ENCODE measurements at places on chromosomes 16 and 17.

DNA sequence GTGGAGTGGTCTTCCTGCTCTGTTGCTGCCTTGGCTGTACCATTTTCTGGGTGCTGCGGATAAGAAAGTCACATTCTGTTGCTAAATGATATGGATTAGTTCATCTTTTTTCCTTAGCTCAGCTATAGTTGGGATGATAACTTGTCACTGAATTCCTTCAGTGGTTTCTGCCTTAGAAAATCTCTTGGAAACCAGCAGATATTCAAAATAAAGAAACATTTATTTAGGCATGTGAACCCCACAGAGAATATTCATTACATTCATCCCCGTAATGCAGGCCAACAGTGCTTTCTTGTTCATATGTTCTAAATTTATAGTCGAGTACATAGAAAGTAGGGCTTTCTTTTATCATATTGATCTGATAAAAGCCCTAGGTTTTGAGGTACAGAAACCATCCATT lies 151.3 kb downstream of the CYB561 start:
- DNase-seq: no peak

DNA sequence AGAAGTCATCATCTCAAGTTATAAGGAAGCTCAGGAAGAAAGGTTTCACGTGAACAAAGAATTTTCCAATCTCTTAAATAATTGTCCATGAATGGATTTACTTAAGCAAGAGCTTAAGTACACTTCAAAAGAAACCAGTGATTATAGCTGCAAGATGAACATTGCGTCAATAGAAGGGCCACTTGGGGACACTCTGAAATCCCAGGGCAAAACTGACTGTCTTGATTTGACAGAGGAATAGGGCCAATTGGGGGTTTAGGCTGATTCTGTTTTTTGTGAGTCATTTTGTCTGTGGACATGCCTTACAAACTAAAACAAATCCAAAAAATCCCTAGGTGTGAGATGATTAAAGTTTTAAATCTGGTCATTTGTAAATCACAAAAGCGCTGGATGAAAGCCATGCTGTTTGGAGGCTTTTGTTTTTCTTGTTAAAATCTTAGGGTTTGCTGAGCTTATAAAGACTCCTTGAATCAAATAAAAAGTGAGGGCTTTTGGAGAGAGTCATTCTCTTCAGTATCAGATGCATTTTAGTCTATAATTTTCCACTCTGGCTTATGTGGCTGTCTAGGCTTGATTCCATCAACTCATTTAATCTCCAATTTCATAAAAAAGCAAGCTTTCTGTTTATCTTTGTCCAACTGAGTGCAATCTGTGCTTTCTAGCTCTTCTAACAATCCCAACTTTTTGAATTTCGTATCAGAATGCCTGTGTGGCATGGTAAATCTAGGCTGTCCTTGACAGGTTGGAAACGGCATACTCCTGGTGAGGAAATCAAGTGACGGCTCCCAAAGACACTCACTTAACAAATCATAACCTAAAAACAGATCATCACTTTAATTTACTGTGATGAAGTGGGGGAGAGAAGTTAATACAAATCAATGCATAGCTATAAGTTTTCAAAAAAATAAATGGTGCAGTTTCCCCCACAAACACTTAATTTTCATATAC lies 98.2 kb upstream of the SOX9 start:
- no peak for DNase-seq

DNA sequence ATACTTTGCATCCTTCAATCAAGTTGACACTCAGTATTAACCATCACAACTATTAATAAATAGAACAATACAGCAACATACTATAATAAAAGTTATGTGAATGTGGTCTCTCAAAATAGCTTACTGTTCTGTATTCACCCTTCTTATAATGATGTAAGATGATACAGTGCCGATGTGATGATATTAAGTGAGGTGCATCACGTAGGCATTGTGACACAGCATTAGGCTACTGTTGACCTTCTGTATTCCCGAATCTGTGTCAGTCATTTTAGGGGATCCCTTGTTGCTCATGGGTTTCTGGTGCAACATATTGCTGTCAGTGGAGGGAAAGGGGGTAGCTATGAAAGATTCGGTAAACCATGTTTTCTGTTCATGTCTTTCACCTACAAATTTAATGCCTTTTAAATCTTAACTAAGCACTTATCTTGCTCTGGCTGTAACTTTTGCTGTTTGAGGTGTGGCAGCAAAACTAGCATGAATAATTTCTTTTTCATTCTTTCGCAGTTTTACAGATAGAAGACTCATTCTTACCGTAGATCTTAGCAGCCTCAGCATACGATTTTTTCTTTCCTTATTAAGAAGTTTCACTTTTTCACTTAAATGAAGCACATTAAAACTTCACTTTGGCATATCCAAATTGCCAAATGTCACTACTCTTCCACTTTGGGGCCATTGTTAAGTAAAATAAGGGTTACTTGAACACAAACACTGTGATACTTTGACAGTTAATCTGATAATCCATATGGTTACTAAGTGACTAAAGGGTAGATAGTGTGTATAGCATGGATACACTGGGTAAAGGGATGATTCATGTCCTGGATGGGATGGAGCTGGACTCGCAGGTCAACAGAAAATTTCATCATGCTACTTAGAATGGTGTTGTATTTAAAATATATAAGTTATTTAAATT lies 29.6 kb downstream of the NFAT5 start:
- DNase-seq: no peak

GRCh38 chr17:39597372-39598046 lies 10.2 kb downstream of the NEUROD2 start:
- DNase-seq: no peak

GRCh38 chr16:57773019-57773418 lies 29.3 kb downstream of the KIFC3 start:
- no peak for DNase-seq

GRCh38 chr17:31663576-31663975 lies 195.5 kb downstream of the COPRS start:
- DNase-seq: no peak

DNA sequence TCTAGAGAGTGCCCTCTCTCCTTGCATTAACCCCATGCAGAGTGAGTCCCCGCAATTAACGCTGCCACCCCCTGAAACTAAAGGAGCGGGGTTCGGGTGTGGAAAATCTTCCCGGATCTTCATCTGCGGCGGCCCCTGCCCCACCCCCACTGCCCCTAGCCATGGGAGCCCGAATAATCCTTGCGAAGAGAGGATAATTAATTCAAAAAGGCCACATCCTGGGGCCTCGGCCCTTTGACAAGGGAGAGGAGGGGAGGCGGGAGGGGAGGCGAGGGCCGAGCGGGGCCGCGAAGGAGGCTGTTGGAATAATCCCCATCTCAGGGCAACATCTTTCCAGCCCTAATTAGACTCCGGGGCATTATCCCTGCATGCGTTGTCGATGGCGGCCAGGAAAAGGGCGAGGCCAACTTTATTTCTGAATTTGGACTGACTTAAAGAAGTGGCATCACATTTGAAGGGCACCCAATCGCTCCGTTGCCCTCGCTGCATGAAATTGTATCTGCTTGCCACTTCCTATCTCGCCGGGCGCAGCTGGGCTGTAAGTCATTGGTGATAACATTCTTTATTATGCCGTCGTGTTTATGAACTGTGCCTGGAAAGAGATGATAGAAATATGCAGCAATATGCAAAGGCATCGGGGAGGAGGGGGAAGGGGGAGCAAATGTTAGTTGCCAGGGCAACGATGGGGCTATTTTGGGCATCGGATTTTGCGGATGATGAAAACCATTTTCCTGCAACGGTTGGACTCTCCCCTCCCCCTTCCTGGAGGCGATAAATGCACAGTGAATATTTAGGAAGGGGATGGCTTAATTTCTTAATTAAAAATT lies 387.1 kb upstream of the TNRC6C start:
- DNase-seq: no peak

DNA sequence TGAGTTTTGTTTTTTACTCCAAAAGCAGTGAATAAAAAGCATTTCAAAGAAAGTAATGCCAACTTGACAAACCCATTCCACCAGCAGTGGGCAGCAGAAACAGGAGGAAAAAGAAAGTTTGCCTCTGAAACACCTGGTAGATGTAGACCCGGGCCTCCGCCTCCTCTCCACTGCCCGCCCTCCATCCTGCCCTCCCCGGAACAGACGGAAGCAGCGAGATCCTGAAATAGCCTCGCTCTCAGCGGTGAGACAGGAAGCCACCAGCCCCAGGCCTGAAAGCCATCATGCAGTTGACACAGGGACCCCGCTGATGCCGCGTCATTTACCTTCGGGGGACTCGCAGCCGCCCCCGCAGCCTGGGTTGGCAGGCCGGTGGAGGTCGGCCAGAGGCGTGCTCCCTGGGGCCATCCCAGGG lies 67.8 kb downstream of the C16orf78 start:
- DNase-seq: peak; percentile 63

- DNase-seq: no peak
Observed at GRCh38 chr17:48642059-48642842, 16.1 kb upstream of the HOXB9 start.

GRCh38 chr16:88479793-88480760 lies 27.0 kb downstream of the ZFPM1 start:
- DNase-seq: no peak

GRCh38 chr17:6551869-6552531 lies 4.4 kb downstream of the PITPNM3 start:
- no peak for DNase-seq

DNA sequence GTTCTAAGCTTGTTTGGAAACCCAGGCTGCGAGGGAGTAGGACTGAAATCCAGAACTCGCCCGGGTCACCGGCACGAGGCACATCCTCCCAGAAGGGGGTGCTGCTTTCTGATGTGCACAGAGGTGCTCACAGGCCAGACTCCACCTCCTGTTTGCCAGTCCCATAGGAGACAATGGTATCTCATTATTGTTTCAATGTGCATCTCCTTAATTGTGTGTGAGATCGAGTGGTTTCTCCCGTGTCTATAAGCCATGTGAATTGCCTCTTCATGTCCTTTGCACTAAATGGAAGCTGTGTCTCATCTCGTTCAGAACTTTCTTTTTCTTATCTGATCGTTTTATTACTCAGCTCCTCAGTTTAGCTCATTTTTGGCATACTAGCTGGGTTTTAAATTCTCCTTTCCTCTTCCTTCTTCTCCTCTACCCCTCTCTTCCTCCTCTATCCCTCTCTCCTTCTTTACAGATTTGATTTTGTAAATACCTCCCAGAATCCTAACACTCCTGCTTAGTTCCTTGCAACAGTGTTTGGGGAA lies 32.1 kb upstream of the PRKCB start:
- DNase-seq: peak; percentile 60

DNA sequence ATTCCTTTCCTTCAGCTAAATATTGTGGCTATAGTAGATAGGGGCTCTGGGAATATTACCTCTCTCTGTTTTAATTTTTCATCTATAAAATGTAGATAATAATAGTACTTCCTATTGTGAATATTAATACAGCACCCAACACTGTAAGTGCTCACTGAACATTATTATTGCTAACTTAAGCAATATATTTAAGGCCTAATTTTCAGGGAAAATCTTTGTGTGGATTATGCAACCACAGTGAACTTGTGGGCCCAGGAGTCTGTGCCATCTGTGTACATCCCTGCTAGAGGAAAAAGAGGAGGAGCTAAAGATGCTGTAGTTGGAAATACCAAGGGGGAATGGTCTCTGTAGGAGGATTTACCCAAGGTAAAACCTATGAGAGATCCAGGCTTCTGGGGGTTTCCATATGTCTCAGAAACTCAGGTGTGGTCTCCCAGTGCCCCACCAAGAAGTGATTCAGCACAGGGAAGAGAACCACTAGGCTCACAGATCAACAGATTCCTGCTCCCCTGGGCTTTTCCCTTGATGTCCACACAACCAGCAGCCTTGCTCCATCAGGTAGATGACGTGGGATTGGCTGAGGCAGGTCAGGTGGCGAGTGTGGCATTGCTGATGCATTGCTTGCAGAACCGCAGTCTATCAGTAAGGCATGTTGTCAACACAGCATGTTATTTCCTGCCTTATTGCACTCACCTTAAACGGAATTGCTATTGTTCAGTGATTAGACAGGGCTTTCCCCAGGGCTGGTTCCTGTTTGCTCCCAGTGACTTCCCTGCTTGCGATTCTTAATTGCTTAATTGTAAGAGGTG lies 1.6 kb upstream of the N4BP1 start:
- peak; percentile 78 for DNase-seq

GRCh38 chr16:15907863-15908478 lies 19.6 kb upstream of the CEP20 start:
- DNase-seq: peak; percentile 24

- DNase-seq: no peak
Observed at GRCh38 chr17:1108478-1108764, 71.4 kb downstream of the ABR start.

DNA sequence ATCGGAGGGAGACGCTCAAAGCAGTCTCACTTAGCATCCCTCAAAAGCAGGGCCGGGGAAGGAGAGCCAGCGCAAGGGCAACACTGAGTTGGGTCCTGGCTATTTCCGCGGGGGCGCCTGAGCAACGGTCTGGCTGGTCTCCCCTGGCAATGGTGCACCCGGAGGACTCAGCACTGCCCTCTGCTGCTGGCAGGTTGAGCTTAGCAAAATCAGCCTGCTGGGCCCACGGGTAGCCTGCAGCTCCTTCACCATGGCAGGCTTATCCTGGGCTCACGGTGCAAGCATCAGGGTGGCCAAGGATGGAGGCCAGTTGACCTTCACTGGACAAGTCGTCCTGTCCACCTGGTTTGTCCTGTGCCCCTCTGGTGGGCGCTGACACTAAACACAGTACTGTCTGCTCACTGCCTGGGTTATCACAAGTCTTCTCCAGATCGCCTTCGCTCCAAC lies 14.4 kb upstream of the ALDH3A1 start:
- DNase-seq: peak; percentile 31

DNA sequence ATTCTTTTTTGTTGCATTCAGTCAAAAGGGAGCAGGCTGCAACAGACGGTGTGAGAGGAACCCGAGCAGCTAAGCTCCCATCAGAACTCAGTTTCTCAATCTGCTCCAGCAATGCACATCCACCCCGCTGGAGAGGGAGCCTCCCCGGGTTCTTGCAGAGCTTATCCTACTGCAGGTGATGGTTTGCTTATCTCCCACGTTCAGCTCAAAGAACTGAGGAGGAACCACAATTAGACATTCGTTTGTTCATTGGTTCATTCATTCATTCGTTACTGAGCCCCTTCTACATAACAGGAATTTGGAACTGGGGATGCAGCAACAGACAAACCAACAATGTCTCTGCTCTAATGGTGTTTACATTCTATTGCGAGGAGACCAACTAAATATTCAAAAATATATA lies 22.2 kb upstream of the ALOX15 start:
- DNase-seq: no peak

- DNase-seq: no peak
Observed at GRCh38 chr17:34424814-34425491, 61.9 kb upstream of the CCL1 start.

DNA sequence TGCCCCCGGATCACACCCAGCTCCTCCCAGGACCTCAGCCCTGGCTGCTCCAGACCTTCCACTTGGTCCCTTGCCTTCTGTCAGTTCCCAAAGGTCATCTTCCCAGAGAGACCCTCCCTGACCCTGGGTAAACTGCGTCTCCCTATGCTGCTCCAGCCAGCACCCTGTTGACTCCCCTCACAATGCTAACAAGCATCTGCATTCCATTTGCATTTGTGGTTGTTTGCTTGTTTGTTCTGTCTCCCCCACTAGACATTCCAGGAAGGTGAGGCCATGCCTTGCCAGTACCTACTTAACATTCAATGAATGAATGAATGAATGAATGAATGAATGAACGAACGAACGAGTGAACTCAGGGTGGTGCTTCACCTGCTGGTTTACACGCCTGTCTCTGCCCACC lies 171.2 kb downstream of the WSCD1 start:
- no peak for DNase-seq

All from activated T-helper 2 cell treated with anti-CD3 and anti-CD28 coated beads, Interferon-gamma antibody, Interleukin-2, Interleukin-4, amounts not matched to agents 10 μg/mL and 5 μg/mL and 100 μg/mL, durations not matched to agents 14 hours and 24 hours and 36 hours (primary cell).